ENCODE measurements at places on chromosomes 4 and X.

GRCh38 chr4:98260047-98260578, 1.1 kb upstream of the RAP1GDS1 start:
- DNase-seq, result peak; percentile 60

GRCh38 chr4:86769794-86770193, 79.4 kb downstream of the SLC10A6 start:
- DNase-seq, result no peak

- no peak for DNase-seq
These were observed 84.0 kb upstream of the JADE1 start for GRCh38 chr4:128725405-128726055.

DNA sequence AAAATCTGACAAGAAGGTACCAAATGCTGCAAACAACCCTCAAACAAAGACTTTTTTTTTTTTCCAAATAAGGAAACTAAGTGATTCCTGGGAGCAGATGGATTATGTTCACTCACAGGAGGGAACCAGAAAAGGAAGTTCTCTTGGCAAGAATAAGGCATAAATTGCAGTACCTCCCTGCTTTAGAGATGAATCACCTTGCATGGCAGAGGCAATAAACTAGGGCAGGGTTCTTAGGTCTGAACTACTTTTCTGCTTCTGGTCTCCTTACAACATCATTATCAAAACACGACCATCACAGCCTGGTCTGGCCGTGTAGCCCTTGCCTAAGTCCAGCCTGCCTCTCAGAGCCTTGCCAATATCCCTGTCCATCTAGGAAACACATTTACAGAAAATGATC, 6.3 kb downstream of the TMEM31 start:
- no peak for DNase-seq

DNA sequence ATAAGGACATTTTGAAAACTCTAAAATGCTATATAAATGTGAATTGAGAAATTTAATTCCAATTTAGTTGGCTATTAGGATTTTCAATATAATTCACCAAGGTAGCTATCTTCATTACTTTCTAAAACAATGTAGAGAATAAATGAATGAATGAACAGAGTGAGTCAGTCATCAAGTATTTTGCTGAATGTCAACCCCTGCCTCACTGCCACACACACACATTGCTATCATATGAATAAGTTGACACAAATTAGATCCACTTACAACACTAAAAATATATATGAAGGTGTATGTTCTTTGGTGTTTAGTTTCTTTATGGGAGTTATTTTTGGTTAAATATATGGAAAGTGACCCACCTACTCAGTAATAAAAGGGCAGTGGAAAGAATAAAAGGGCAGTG, 141.4 kb upstream of the SMIM10 start:
- no peak for DNase-seq

DNA sequence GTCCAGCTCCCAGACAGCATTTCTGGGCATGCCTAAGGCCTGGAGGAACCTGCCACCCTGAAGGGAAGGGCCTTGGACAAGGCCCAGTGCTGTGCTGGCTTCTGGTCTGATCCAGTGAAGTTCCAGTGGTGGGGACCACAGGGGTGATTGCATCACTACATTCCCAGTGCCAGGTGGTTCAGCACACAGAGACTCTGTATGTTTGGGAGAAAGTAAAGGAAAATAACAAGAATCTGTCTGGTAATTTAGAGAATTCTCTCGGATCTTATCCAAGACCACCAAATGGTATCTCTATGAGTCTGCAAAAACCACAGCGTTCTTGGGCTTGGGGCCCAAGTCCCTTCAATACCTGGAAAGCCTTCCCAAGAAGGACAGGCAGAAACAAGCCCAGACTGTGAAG, 131.8 kb upstream of the MAD2L1 start:
- DNase-seq, result no peak

- DNase-seq, result no peak
These were observed 113.4 kb upstream of the ATXN3L start for GRCh38 chrX:13433298-13433605.

GRCh38 chr4:81399306-81400086, 72.2 kb downstream of the RASGEF1B start:
- no peak for DNase-seq

GRCh38 chr4:113823291-113823659, 61.7 kb upstream of the CAMK2D start:
- DNase-seq, result no peak

DNA sequence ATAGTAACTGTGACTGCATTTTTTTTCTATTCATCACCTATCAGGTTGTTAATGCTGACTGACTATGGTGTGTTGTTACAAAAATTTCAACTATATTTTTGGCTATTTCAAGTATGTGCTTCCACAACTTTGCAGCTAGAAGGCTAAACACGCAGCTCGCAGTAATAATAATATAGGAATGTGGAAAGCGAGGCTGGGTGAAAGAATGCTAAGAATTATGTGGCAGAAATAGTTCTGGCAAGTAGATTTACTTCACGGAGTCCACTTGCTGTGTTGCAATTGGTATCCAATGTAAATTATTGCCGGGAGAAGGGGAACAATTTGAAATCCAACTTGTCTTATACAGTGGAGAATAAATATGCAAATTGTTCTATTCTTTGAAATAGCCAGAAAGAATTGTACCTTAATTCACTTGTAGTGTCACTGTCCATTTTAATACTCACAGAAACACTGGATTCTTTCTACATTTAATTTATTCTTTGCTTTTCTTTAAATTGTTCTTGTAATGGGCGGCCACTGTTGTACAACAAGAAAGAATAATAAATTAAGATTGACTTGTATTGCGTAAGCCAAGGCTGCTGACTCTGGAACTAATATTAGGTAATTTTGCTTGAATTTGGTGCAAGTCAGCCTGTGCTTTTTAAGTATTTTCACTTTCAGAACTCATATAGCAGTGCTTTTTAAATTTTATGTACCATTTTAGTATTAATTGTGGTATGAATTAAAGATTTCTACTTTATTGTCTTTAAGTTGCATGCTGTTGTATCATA, 154.9 kb downstream of the FRMPD4 start:
- no peak for DNase-seq

GRCh38 chr4:8304827-8305695, 35.5 kb downstream of the HTRA3 start:
- no peak for DNase-seq
